Astrocyte of the hippocampus (primary cell): ENCODE measurements at places on chromosomes 6 and 20.
A peak's percentile ranks its signal among the peaks of the same experiment; 100 is the strongest.

- DNase-seq: peak; percentile 81
Measured at GRCh38 chr6:42166444-42167141, 6.6 kb upstream of the GUCA1A start.

- peak; percentile 90 for DNase-seq
Measured at GRCh38 chr6:33014841-33015634, 5.6 kb upstream of the HLA-DOA start.

GRCh38 chr20:47346172-47346571 lies 10.3 kb downstream of the ZMYND8 start:
- no peak for DNase-seq

GRCh38 chr20:9051508-9051907 lies 17.4 kb upstream of the PLCB4 start:
- DNase-seq: peak; percentile 92

DNA sequence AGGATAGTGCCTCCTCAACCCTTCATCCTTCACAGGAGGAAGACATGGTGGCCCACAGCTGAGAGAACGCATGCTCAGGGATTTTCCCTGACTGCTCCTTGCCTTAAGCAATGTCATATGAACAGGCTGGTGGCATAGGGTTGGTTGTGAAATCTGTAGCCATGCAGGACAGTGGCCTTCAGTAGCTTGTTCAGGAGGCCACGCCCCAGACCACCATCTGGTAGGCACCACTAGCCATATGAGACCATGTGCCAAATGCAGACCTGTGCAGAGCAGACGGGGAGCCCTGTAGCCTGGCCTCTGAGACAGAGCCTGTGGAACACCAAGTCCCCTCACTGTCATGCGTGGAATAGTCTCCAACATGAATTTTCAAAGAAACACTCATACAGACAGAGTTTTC lies 76.5 kb downstream of the ADTRP start:
- DNase-seq: no peak
